ENCODE measurements at places on chromosomes 7 and 10.

DNA sequence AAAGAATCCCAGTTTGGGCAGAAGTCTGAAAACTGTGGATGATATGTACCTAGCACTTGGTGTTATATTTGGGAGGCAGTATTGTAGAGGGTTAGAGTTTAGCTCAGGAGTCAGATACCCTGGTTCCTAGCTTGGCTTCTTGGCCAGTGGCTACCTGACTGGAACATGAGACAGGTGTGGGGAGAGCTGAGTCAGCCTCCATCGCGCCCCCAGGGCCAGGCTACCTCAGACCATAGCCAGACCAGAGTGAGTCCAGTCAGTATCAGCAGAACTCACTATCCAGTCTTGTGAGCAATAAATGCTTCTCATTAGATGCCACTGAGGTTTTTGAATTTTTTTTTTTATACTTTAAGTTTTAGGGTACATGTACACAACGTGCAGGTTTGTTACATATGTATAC is 26.0 kb downstream of the CYP3A5 start:
- DNase-seq = no peak

- DNase-seq = peak; percentile 81
These were observed 1.2 kb upstream of the LZTS2 start for GRCh38 chr10:100998183-100998990.

- no peak for DNase-seq
These were observed 534 bp downstream of the FZD9 start for GRCh38 chr7:73433924-73434700.

GRCh38 chr7:74197449-74198124 is 12.2 kb upstream of the LAT2 start:
- DNase-seq = no peak

DNA sequence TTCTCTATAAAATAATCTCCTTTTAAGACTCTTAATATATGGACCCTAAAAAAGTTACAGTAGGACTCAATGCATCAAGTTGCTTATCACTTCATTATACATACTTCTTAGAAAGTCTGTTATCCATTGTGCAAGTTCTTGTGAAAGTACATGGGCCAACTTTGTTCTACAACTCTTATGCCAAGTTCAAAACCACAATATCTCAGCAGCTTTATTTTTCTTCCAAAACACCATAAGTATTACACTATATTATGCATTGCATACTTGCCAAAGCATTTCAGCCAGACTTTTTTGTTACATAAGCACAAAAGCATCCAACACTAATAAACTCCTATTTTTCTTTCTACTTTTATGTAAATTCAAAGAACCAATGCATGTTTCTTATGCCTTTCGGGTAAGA is 94.4 kb downstream of the AHR start:
- peak; percentile 91 for DNase-seq

GRCh38 chr10:26969145-26969926 is 108.6 kb upstream of the ABI1 start:
- DNase-seq = peak; percentile 62

- DNase-seq = no peak
These were observed 270.4 kb upstream of the KLF14 start for GRCh38 chr7:131004371-131004770.

- no peak for DNase-seq
These were observed 554.7 kb downstream of the SORCS3 start for GRCh38 chr10:105195831-105196230.

DNA sequence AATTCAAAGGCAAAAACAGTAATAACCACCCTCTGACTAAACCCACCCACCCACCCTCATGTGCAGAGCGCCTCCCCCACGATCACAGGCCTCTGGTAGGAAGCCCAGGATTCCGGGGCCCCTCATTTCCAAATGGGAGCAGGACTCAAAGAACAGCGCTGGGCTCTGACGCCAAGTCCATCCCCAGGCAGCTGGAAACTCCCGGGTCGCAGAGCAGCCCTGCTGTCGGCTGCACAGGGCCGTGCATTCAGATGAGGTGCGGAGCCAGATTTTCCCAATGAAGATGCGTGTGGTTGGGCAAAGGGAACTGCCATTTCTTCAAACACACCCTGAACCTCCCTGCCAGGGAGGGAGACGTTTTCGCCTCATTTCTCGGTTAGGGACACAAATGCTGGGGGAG is 152.3 kb downstream of the MAD1L1 start:
- DNase-seq = no peak

- no peak for DNase-seq
These were observed 58.4 kb downstream of the MET start for GRCh38 chr7:116730097-116731022.

DNA sequence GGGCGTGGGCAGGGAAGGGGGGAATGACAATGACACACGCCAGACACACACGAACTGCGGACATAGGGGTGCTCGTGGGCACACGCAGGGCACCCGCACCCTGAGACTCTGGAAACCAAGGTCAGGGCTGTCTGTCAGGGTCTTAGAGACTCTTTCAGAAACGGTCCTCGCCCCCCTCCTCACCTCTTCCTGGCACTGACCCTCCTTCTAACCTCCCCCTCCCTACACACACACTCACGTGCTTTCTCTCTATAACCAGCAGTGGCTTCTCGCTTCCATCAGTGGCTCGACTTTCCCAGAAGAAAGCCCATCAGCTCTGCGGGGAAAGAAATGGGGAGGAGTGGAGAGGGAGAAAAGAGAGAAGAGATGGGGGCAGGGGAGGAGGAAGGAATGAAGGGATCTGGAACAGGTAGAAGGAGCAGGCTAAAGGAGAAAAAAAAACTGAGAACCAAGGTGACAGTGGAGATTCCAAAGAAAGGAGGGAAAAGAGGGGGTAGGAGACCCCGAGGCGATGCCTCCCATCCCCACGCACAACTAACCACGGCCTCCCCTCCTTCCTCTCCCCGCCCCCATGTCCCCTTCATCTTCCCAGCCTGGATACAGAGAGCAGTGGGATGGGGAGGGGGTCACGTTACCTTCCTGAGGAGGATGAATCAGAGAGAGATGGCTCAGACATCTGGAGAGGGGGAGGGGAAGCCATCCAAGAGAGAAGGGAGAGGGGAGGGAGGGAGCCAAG is 1.7 kb upstream of the VGF start:
- peak; percentile 53 for DNase-seq

- DNase-seq = peak; percentile 71
These were observed 29.8 kb downstream of the DIP2C start for GRCh38 chr10:659688-660141.

- DNase-seq = no peak
These were observed 48.7 kb upstream of the CNTNAP2 start for GRCh38 chr7:146067880-146068279.

GRCh38 chr7:23207021-23207420 is 25.2 kb downstream of the NUP42 start:
- no peak for DNase-seq

- no peak for DNase-seq
These were observed 130.0 kb downstream of the KLF6 start for GRCh38 chr10:3654980-3655379.

GRCh38 chr10:69883310-69884023 is 81.8 kb downstream of the COL13A1 start:
- DNase-seq = no peak

- peak; percentile 25 for DNase-seq
These were observed 804 bp downstream of the TMEM106B start for GRCh38 chr7:12211711-12212485.

DNA sequence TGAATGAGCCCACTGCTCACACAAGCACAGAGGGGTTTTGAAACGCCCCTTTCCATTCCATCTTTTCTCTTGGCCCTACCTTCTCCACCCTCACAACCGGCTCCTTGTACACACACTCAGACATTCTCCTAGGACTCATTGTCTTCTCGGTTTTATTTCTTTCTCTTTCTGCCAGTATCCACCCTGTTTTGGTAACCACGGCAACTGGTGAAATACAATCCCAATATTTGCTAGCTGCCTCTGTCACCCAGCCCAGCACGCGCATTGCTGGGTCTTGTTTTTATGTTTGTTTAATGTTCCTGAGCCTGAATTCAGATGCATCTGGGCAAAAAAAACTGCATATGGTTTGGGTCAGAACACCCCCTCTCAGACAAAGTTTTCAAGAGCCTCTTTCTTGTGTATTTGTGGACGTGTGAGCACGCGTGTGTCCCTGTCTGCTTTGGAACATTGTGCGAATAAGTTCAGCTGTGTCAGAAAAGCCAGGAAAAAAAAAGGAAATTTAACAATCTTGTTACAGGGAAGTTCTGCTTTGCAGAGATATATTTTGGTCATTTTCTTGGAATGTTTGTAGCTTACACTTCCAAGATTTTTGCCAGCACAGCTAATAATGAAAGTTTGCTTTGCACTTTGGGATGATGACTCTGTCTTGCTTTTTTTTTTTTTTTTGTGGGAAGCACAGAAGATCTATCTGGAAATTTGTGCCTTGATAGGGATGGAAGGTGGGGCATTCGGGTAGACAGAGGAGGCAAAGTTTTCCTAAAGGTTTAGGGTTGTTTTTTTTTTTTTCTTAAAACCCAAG is 225.9 kb downstream of the TRIL start:
- DNase-seq = peak; percentile 71

DNA sequence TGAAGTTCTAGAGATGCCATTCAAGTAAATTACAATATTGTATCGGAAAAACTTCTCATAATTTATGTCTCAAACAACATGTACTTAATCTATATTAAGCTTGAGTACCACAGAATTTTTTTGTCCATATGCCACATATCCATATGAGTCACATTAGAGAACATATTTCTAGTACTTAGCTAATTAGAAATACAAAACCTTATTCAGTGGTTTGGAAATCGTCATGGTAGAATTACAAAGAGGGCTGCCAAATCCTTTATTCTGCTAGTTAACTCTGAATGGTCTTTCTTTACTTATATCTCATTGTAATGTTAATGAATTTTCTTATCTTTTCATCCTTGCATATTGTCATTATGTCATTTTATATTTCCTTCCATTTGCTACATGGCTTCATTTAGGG is 9.0 kb upstream of the VIM start:
- DNase-seq = peak; percentile 83

- peak; percentile 96 for DNase-seq
These were observed 8.7 kb upstream of the IL6 start for GRCh38 chr7:22718200-22718711.

DNA sequence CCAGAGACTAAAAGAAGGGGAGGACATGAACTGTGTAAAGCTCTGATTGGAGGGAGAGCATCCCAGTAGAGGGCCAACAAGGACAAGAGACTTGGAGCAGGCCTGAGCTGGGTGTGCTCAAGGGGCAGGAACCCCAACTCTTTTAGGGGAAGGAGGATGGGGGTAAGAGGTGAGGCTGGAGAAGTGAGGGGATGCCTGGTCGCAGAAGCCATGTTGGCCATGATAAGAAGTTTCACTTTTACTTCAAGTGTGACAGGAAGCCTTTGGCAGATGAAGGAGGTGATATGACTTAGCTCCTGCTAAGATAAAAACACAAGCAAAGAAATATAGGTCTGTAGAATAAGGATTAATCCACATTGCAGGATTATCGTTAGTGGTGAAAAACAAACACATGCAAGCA is 208.3 kb downstream of the JAZF1 start:
- DNase-seq = no peak

DNA sequence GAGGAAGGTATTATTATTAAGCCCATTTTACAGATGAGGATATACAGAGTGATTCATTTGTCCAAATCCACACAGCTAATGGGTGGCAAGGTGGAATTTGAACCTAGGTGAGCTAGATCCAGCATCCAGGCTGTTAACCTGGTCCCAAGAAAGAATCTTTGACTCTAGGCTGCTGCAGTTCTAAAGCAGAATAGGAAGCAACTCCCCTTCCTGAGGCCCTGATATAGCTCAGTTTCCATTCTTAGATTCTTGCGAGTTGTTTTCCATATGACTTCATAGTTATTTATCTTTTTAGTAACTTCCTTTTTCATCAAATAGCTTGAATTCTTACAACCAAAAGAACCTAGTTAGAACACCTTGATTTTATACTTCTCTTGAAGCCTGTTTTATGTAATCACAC is 24.1 kb upstream of the ZC3HAV1L start:
- no peak for DNase-seq

- DNase-seq = no peak
These were observed 9.9 kb upstream of the ACSL5 start for GRCh38 chr10:112363696-112364688.

DNA sequence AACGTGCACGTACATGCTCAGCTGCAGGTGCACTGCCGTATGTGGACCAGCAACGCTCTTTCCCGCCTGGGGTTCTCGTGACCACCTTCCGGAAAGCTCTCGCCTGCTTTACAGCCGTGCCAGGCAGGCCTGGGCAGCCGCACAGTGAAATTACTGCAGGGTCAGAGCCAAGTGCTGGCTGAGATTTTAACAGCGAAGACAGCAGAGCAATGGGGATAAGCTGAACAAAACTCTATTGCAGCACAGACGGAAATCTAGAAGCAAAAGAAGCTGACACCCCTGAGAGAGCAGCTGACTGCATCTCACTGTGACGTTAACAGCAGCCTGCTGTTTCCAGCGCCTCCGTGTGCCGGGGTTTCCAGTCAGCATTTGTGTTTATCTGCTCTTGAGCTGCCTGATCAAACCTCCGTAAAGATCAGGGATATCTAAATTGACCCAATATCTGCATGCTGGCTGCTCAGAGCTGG is 179.0 kb downstream of the DIP2C start:
- DNase-seq = peak; percentile 38

DNA sequence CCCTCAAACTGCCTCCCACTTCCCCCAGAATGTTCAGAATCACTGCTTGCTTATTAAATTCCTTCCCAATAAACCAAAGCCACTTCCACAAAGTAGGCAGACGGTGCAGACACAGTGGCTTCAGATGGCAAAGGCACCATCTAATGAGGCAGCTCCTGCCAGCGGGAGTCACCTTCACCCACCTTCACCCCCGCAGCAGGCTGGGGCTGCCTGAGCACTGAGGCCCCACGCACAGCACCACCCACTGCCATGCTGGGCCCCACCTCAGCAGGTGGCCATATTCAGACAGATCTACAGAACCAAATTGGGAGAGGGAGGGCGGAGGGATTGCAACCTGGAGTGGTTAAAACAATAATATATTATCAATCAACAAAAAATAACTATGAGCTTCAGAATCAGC is 118.5 kb downstream of the GRID1 start:
- no peak for DNase-seq

- DNase-seq = peak; percentile 75
These were observed 29.3 kb upstream of the ERCC6 start for GRCh38 chr10:49568235-49568634.

DNA sequence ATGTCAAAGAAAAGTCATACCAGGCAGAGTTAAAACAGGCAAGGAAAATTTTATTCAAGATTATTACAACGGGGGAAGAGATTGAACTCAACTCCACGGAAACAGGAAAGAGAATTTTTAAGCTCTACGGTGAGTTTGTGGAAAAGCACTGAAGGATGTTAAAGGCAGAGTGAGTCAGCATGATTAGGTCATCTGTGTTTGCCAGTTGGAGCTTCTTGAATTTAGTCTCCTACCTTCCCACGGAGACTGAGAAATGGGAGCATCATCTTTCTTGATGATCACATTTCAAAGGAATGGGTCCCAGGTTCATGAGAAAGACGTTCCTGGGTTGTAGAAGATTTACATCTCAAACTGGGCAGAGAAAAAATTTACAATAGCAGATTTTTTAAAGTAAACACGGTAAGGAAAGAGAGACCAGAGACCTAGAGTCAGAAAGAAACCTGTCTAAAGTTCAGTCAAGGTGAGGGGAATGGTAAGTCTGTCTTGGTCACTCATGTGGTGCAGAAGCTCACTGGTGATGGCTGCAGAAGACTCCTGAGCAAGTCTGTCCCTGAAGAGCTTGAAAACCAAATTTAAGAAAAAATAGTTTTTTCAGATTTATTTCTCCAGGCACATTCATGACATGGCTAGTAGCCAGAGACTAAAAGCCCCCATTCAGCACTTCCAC is 516.9 kb upstream of the LRRN3 start:
- peak; percentile 77 for DNase-seq
